AG09319 (cell line): ENCODE measurements at places on chromosomes 1 and 21.
A peak's percentile ranks its signal among the peaks of the same experiment; 100 is the strongest.

- no peak for DNase-seq
Observed at GRCh38 chr1:164602480-164603093, 43.6 kb downstream of the PBX1 start.

DNA sequence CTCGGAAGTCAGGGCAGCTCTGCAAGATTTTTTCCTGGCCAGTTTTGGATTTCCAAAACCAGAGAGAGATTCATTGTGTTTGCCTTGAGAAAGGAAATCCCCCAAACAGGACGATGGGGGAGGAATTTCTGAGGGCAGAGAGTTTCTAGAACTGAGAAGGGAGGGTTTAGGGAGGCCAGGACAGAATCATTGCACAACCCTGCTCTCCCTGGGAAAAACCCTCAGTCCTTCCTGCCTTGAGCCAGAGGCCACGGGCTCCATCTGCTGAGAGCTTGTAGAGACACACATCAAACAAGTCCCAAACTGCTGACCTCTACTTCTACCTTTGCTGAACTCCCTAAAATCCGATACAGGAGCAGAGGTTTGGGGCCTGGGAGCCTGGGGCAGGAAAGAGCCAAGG lies 99.7 kb downstream of the NMNAT2 start:
- DNase-seq, result peak; percentile 85

DNA sequence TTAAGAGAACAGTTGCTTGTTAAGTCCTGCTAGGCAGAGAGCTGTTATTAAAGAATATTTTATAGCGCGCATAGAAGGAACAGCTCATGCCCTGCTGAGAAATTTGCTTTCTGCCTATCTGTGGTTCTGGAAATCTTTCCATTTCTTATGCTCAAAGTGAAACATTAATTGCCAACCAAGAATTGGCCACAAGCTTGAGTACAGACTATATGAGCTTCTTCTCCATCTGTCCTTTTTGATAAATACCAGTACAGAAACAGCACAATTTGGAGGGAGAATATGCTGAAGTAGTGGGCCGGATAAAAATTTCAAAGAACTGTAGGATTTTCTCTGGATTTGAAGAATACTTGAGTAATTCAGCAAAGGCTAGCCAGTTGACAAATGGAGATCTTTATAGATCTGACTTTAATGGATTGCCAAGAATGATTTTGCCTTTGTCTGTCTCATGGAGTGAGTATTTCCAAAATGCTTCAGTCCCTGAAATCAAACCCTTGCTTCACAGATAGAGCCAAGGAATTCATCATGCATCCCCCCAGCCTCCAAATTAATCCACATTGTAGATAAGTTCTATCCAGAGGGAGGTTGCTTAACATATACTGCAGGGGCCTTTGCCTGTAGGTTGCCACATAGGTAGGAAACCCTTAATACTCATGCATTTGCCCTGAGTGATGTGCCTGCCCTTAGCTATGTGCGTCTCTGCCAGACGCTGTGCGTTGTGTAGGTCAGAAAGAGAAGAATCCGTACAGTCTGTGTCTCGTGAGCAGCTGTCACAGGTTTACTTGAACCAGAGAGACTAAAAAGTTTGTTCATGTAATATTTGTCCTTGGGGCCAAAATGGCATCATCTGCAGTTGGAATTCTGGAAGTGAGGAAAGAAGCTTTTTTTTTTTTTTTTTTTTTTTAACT lies 44.2 kb downstream of the SMYD2 start:
- DNase-seq, result no peak

- DNase-seq, result no peak
Observed at GRCh38 chr1:213858581-213858980, 129.2 kb upstream of the PROX1 start.

- DNase-seq, result no peak
Observed at GRCh38 chr1:24872061-24872850, 57.8 kb downstream of the RUNX3 start.

- DNase-seq, result no peak
Observed at GRCh38 chr1:235872270-235872669, 5.6 kb upstream of the LYST start.

DNA sequence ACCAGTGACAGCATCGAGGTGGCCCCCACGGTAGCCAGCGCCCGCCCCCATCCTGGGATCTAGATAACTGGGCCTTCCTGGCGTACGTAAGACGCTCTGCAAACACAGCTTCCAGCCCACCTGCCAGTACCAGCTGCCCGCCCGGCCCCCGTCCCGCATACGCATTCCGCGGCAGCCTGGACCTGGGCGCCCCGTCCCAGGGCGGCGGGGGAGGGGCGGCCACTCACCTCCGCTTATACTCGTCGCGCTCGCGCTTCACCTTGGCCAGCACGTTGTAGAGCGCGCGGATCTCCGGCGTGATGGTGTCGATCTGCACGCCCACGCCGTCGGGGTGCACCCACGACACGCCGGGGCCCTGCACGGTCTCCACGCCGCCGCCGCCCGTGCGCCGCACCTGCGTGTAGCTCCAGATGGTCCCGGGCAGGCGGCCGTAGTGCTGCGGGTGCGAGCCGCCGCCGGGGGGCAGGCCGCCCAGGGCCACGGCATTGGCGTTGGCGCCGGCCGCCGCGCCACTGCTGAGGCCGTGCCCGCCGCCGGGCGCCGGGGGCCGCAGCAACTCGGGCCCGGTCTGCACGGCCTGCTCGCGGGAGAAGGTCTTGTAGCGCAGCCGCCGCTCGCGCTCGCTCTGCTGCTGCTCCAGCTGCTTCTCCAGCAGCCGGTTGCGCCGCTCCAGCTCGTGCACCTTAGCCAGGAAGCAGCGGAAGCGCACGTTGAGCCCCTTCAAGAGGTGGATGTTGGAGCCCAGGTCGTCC lies 859 bp downstream of the IFFO2 start:
- no peak for DNase-seq

DNA sequence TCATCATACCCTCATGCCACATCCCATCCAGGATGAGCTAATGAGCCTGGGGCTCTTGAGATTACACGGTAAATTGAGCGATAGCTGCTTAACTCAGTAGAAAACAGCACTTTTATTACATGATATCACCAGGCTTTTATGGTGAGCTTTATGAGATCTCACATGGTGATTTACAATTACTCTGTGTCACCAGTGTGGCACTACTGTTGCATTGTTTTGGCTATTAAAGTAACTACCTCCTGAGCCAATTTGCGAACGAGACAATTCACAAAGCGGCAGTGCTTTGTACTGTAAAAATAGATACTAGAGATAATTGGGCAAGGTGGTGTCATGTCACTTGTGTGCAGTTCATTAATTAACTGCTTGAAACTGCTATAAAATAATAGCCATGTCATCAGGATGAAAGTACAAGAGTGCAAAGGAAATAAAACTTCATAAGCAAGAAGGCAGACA lies 767.7 kb upstream of the ADGRL2 start:
- DNase-seq, result no peak

DNA sequence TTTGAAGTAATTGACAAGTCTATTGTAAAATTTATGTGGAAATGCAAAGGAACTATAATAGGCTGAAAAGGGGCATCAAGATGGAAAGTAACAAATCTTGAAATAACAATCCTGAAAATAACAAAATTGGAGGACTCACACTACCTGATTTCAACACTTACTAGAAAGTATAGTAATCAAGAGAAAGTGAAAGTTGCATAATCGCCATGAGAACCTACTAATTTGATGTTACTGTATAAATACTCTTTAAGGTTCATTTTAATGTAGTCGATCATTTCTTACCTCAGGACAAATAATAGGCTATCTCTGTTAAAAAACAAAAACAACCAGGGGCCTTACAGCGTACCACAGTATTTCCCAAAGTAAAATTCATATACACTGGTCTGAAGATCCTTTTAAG lies 71.7 kb downstream of the EDEM3 start:
- DNase-seq, result no peak

- no peak for DNase-seq
Observed at GRCh38 chr1:230393722-230394121, 32.4 kb downstream of the PGBD5 start.

GRCh38 chr1:9181990-9182783 lies 52.4 kb upstream of the H6PD start:
- no peak for DNase-seq

DNA sequence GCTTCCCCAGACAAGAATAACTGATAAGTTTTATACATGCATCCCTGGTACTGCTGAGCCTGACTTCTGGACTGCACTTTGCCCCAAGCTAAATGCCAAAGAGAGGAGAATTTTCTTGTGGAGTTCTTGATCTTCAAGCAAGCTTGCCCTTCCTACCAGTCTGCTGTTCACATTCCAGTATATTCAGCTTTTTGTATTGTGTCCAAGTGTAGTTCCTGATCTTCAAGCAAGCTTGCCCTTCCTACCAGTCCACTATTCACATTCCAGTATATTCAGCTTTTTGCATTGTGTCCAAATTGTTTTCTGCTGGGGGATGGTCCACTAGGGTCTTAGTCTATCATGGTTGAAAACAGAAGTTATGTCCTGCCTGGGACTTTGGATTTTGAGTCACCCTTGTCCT lies 894 bp upstream of the TSEN15 start:
- no peak for DNase-seq
